Activated T-helper 1 cell treated with Interleukin-2 at 50 U/mL for 16 hours (primary cell): ENCODE measurements at places on chromosomes 16 and 17.

GRCh38 chr17:76071531-76072147 lies 678 bp downstream of the SRP68 start:
- no peak for DNase-seq

DNA sequence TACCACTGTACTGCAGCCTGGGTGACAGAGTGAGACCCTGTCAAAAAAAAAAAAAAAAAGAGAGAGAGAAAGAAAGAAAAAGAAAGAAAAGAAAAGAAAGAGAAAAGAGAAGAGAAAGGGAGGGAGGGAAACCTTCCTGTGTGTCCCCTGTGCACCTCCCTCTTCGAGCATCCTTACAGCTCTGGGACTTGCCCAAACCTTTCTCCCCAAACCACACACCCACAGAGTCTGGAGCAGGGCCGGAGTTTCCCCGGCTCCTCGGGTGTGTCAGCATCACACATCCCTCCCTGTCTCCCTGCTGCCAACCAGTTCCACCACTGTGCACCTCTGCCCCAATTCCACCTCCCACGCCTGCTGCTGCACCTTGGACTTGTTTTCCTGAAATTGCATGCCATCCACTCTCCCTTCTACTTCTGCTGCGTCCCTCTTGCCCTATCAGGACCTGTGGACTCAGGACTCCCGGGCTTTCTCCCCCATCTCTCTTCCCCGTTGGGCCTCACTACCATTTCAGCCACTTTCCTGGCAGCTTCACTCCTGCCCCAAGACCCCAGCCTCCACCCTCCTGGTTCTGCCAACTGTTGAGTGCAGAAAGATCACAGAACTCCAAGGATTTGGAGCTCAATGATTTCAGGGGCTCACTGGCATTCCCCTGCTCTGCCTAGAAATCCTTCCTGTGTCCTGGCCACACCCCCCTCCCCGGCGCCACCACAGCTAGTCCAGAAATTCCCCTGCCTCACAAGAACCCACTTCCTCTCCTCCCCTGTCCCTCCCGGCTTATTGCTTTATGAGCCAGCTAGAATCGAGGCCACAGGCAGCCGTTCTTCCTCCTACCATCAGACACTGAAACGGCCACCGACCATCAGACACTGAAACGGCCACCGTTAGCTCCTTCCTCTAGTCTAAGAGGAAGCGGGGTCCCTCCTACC lies 3.7 kb upstream of the CDK3 start:
- no peak for DNase-seq

DNA sequence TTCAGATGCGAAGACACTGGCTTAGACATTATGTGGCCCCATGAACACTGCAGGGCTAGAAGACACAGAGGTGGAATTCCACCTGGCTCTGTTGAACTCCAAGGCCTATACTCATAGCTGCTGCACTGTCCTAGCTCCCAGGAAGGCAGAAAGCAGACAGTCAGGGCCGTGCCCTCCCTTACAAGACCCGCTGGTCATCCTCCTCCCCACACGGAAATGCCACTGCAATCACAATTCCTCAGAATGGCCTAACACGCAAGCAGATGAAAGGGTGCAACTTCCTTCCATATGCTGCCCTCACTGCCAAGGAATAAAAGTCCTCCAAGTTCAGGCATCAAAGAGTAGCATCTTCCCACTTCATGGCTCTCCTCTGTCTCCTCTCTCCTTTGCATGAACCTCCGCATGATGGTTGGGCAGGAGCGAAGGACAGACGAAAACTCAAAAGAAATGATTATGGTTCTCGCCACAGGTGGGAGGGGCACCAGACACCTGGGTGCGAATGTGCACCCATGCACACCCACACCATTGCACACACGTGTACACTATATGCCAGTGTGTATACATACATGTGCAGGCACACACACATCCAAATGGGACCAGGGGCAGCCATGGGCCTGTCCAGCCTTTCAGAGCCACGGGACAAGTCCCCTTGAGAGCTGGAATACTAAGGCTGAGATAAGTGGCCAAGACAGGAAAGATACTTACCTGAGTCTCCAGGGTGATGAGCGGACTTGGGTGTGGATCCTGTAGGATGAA lies 113.3 kb downstream of the XYLT1 start:
- no peak for DNase-seq

GRCh38 chr17:82978765-82979349 lies 100.6 kb upstream of the METRNL start:
- DNase-seq: no peak

- DNase-seq: no peak
Measured at GRCh38 chr16:75288181-75288580, 36.8 kb upstream of the BCAR1 start.

DNA sequence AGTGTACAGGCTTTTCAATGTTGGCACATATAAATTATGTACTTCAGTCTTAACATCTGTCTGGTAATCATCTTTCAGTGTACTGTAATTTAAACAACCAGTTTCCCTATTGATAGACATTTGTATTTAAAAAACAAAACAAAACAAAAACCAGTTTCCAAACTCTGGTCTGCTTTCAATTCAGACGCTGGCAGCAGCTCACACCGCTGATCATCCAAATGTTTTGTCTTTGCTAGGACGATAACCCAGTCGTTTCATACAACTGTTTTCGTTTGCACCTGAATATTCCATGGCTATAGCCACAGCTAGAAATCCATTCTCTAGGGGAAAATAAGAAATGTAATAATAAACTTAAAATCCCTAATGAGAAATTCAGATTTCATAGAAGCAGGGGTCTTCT lies 47.8 kb downstream of the RBFOX1 start:
- DNase-seq: no peak

DNA sequence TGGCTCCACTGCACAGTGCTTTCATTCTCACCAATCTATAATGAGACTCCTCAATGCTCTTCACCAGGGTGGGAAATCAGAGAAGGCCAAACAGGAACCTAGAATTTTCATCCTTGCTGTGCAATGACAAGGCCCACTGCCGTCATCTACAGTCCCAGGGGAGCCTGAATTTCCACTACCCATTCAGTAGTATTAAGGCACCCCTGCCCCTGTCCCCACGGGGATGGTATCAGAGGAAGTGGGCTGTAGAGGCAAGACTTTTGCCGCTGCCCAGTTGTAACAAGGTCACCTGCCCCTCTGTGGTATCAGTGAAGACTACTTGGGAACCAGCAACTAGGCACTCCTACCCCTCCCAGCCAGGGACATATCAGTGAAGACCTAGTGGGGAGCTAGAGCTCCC lies 104.5 kb downstream of the C16orf78 start:
- no peak for DNase-seq

- DNase-seq: no peak
Measured at GRCh38 chr17:32445497-32445896, 1.2 kb downstream of the PSMD11 start.

GRCh38 chr17:55814377-55814776 lies 63.5 kb downstream of the PCTP start:
- DNase-seq: no peak

DNA sequence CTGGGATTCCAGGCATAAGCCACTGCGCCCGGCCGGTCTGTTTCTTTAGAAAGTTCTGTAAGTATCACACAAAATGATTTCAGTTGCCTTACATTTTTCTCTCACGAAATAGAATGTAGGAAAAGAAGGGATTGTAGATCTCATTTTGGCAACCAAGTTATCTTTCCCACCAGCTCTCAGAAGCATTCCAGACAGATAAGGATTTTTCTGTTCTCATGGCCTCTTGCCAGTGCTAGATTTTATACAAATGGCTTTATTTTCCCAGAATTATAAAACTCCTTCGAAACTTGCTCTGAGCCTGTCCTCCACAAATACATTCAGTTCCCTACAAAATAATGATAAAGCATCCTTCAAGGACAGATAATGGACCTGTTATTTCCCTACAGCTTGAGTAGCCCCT lies 46.9 kb downstream of the LCMT1 start:
- no peak for DNase-seq

- DNase-seq: no peak
Measured at GRCh38 chr16:51508490-51509212, 357.6 kb upstream of the SALL1 start.

GRCh38 chr16:65002265-65002664 lies 119.6 kb downstream of the CDH11 start:
- no peak for DNase-seq

DNA sequence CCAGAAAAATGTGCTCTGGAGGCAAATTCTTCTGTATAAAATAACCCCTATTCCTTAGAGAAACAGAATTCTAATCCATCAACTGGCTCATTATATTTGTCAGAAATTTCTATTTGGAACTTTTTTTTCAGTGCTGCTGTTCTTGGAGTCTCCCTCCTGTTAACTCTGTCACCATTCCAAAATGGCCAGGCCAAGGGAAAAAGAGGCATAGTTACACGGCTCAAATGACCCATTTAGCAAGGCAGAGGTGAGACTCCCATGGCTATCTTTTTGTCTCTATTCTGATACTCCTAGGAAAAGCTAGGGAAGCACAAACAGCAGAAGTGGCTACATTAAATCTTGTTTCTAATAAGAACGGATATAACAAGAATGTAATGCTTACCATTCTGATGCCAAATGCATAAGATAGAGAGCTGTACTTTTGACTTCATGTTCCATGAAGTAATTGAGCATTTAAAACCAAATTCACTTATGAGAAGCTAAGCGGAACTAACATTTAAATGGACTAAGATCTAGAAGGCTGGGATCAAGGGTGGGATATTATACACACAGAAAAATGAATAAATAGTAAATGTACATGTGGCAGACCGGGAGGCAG lies 64.4 kb upstream of the CORO6 start:
- DNase-seq: no peak

GRCh38 chr17:12320286-12320685 lies 299.6 kb downstream of the MAP2K4 start:
- DNase-seq: no peak

DNA sequence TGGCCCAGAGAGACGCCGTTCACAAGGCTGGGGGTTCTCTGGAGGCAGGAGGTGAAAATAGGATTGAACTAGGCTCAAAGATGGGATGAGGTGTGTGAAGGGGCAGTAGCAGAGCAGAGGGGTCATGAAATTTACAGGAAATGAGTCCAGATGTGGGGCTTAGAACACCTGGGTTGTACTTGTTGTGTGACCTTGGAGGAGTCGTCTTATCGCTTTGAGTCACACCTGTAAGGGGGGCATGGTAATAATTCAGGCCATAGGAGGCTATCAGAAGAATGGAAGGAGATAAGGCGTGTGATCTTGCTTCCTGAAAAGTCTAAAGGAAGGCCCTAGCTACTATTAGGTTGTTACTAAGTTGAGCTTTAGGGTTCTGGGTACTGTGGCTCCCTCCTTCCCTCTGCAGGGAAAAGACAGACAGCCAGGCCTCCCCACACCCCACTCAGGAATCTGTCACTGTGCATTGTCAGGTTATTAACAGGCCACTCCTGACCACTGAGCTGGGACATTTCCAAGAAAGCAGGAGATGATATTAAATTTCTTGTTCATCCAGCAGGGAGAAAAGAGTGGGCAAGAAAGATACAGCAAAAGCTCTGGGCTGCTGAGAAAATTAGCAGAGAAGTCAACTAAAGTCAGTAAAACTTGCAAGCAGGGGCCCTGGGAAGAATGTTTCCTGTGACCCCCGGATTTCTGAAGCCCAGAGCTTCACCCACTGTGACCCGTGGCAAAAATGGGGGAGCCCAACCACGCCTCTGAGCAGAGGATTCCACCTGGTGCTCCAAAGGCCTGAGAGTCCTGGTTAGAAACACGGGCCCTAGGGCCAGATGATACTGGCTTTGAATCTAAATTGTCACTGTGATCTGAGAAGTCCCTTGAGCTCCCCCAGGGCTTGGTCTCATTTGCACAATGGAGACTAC lies 6.0 kb upstream of the CDC42EP4 start:
- DNase-seq: no peak
